ENCODE measurements at places on chromosomes 5 and 9.

DNA sequence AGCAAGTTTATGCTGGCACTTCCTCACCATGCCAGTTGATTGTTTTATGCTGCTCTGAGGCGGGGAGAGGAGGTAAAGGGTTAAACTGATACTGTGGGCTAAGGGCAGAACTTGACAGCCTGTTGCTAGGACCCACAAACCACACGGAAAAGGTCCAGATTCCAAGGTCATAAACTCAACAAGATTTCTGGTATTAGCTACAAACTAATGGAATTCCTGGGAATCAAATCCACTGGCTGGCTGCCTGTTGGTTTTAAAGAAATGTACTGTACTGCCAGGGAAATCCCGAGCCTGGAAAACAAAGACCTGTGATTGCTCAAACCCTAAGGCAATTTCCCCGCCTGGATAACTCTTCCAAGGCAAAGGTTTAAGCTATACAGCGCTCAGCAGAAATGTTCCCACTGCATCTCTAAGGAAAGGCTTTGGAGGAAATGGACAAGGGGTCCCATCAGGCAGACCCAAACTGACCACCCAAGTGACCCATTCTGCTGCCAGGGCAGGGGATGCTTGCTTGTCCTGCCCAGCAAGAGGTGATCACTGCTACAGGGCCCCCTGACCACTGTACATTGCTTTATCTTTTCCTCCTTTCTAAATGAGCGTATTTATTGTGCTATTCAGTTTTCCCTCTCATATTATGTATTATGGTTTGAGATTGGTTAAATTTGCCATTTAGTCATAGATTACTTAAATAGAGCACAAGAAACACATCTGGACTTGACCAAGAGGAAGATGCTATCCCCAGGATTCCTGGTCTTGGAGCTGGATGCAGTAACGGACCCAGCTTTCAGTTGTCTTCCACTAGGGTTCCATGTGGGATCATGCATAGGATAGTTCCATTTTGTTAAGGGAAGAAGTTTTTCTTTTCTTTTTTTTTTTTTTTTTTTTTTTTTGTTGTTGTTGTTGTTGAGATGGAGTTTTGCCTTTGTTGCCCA, 124.3 kb downstream of the SUSD1 start:
- DNase-seq: no peak

DNA sequence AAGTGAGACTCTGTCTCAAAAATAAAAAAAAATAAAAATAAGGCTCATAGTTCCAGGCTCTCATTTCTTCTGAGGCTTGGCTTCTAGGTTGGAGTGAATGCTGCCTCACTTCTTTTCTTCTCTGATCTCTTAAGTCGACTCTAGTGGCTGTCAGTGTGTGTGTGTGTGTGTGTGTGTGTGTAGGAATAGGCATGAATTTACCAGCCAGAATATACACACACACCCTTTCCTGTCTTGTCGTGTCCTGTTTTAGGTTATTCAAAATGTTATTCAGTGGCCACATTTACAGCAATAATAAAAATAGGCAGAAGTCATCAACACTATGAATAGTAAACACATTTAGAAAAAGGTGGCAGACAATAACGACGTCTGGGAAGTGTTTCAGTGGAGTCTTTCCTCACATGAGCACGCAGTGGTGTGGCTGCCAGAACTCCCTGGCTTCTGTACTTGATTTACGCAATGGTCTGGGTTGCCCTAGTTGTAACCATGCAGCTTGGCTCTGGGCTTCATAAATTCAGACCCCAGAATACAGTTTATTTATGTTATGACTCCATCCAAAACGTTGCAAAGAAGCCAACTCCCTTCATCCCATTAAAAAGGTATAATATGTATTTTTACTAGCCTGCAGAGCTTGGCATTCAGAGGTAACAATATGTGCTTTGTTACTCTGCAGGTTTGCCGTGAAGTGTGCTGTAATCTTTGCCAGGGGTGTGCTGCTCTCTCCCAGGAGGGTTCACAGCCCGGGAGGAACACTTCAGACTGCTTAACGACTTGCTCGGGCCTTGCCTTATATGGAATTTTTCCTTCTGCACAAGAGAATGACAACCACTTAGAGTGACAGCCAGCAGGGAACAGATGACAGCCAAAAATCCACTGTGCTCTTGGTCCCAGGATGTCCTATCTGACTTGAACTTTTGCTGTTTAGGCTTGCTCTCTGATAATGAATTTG, 34.4 kb upstream of the PALM2AKAP2 start:
- DNase-seq: no peak

- no peak for DNase-seq
These were observed 159.0 kb downstream of the PJA2 start for GRCh38 chr5:109250533-109251329.

- no peak for DNase-seq
These were observed 28.4 kb upstream of the EBF1 start for GRCh38 chr5:159128070-159128541.

- DNase-seq: no peak
These were observed 13.7 kb downstream of the TRIO start for GRCh38 chr5:14156650-14157492.

DNA sequence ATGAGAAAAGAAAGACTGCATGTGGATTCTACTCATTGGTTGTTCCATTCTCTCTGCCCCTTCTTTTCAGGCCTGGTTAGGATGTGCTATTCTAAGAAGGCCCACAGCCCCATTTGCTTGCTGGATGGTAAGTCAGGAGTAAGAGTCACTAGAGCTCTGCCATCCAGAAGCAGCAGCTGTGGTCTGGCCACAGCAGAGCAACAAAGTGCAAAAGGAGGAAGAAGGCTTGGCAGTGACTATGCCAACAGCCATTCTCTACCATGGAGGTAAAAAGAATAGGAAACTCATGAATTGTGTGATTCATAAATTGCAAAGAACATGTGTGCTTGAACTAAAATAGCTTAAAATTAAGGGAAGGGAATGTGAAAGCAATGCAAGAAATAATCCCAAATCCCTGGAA, 20.9 kb downstream of the KLHL3 start:
- no peak for DNase-seq

DNA sequence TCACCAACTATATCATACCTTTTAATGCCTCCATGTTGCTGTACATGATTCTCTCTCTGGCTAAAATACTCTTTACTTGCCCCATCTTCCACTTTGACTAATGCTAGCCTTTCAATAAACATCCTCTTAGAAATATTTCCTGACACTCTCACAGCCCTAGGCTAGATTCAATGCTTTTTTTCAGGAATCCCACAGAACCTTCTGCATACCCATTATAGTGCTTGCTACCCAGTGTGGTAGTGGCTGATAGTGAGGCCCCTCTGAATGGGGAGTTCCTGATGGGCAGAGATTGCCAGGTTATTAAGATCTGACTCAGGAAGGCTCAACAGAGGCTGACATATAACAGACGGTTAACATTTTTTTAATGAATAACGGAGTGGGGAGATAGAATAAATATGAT, 11.6 kb downstream of the SSBP2 start:
- DNase-seq: no peak

GRCh38 chr5:116569999-116570398, 4.6 kb downstream of the SEMA6A start:
- no peak for DNase-seq

GRCh38 chr5:142749321-142749720, 20.9 kb upstream of the ARHGAP26 start:
- DNase-seq: no peak

DNA sequence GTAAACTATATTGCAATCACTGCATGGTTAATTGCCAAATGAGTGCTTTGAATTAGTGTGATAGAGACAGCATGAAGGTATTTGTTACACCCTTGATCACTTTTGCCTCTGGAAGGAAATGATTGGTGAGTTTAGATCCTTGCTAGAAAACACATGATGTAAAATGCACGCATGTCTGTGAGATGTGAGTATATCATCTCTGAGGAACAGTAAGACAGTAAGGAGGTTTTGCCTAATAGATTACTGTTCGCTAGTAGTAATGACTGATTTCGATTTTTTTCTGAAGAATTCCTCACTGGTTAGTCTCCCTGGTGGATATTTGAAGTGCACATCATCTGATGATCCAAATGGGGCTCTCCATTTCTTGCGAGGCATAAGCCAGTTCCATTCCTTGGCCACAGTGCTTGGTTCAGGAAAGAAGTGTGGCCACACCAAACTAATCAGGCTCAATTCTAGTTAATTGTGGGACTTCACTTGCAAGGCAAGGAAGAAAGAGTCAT, 156.4 kb upstream of the ADRA1B start:
- DNase-seq: no peak

DNA sequence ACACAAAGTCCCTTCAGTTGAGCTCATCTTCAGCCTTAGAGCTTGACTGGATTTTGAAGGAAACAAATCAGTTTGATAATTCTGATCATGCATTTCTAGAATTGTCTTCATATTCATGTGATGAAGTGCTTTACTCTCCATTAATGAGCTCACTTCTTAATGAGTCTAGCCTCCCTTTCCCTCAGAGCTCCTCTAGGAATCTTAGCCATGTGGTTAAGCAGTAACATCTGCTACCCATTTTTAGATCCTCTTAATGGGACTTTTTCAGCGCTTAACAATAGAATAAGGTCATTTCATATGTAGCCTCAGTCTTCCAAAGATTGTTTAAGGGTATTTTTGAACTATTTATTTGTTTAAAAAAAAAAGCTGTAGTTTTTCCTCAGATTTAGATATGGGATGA, 36.9 kb upstream of the LURAP1L start:
- DNase-seq: no peak

GRCh38 chr5:154841273-154841661, 9.1 kb downstream of the FAXDC2 start:
- no peak for DNase-seq

- DNase-seq: no peak
These were observed 55.4 kb upstream of the MIER3 start for GRCh38 chr5:57007344-57007743.

GRCh38 chr9:77953590-77953989, 78.0 kb downstream of the GNAQ start:
- no peak for DNase-seq

- DNase-seq: no peak
These were observed 110.6 kb downstream of the ADAMTS2 start for GRCh38 chr5:179234563-179235135.

- DNase-seq: no peak
These were observed 13.7 kb upstream of the CERCAM start for GRCh38 chr9:128406848-128407391.

GRCh38 chr5:111138096-111138495, 45.9 kb downstream of the WDR36 start:
- no peak for DNase-seq

- no peak for DNase-seq
These were observed 4.4 kb downstream of the SLC22A4 start for GRCh38 chr5:132298298-132299212.

- no peak for DNase-seq
These were observed 36.2 kb upstream of the ZNF169 start for GRCh38 chr9:94222870-94223269.

DNA sequence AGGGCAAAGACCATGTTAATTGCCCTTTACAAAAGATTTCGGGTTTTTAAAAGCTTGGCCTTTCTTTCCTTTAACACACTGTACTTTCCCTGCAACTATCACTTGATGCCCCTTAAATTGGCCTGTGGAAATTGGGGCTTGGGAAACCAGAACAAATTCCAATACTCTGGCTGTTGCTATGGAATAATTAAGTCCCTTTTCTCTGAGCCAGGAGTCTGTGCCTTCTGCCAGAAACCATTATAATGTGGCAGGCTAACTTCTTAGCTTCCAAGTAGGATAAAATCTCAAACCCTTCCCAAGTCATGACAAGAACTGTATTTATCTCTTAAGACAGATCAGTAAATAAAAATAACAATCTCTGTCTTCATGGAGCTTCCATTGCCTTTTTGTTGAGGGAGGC, 1.1 kb upstream of the SPINK1 start:
- DNase-seq: no peak

- DNase-seq: no peak
These were observed 600.2 kb upstream of the TLE4 start for GRCh38 chr9:78971540-78971939.

GRCh38 chr9:114459464-114459863, 45.8 kb downstream of the WHRN start:
- DNase-seq: no peak

DNA sequence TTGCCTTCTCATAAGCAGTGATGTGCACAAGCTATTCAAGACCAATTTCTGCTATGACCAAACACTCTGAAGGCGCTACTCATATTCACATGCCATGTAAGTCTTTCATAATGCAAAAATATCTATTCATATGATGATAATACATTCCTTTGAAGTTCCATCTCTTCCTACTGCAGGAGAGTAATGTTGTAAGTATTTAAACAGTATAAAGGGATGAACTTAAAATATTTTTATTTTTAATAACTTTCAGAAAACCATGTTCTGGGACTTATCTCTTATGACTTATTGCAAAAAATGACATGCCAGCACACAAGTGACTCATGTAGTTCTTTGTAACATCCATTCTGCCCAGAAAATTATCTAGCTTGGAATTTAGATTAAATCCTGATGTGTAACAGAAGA, 376.4 kb downstream of the KCTD16 start:
- DNase-seq: no peak

DNA sequence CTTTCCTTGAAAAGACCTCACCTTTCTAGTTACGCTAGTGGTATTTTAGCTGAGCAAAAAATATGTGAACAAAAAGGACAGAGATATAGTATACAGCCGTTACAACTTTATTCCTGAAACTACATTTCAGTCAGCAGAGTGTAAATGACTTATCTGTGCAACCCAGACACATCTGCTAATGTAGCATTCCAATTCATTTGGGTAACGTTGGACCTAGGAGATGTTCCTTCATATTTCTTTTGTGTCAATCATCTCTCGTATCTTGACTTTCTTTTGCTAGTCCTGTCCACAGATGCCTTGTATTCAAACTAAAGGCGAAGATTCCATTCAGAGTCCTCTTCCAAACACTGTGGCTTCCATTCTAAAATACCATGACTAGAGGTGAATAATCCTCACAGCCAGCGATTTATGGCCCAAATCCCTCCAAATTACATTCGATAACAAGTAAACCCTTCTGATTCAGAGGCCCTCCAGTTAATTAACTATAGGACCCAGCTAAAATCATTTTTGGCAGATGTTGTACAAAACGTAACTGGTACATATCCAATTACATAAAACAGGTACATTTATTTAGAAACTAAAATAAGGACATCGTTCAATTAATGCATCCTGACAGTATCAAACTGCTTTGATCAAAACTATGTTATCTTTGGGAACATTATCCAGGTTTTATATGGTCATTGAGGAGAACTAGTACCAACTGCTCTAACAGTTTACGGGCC, 155.7 kb downstream of the DROSHA start:
- DNase-seq: no peak

DNA sequence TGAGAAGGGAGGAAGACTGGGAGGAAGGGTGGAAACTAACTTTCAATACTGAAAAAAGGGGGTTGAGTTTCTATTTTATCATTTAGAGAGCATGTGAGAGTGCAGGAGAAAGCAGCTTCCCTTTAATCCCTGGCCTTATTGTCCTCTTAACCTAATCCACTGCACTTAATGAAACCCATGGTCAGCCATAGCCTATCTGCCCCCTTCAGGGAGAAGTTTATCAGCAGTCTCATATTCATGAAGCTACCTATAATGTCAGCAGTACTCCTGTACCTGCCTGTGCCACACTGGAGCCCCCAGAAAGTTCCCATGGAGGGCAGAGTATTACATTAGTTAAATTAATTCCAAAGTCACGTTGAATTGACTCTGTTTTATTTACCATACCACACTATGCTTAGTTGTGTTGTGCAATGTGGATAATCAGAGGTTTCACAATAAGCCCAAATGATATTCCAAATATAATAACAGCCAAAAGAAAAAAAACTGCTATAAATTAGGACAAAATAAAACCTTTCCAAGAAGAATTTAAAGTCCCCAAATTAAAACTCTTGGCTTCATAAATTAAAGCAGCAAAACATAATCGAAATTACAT, 62.9 kb downstream of the MUSK start:
- DNase-seq: no peak

GRCh38 chr5:32017692-32018367, 156.3 kb downstream of the GOLPH3 start:
- DNase-seq: no peak
